ENCODE measurements at places on chromosomes 3 and 15.

DNA sequence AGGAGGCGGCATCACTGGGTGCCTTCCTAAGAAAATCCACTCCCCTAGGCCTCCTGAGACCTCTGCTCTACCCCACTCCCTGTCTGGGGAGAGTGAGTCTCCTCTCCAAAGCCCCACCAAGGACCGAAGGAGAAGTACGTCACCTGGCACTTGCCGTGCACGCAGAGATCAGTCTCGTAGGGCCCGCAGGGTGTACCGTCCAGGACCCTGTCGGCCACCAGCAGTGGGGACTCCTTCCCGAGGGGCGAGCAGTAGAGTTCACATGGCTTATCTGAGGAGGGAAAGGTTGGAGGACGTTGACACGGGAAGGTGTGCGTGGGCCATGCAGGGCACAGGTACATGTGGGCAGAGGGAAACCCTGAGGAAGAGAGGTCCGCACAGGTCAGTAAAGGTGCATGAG is 232.9 kb downstream of the ADAMTS17 start:
- DNase-seq: no peak

DNA sequence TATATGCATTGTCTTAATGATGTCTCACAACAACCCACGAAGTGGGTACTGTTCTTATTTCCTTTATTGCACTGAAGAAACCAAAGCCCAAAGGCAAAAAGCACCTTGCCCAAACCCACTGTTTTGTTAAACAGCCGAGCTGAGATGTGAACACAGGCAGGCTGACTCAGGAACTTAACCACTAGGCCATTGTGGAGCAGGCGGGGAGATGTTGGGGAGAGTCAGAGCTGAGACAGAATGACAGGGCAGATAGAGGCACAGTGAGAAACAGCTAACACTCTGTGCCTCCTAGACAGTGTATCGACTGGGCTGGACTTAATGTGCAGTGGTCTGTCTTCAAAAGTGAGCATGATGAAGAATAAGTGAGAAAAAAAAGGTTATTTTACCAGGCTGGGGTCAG is 56.5 kb downstream of the RPLP1 start:
- no peak for DNase-seq

DNA sequence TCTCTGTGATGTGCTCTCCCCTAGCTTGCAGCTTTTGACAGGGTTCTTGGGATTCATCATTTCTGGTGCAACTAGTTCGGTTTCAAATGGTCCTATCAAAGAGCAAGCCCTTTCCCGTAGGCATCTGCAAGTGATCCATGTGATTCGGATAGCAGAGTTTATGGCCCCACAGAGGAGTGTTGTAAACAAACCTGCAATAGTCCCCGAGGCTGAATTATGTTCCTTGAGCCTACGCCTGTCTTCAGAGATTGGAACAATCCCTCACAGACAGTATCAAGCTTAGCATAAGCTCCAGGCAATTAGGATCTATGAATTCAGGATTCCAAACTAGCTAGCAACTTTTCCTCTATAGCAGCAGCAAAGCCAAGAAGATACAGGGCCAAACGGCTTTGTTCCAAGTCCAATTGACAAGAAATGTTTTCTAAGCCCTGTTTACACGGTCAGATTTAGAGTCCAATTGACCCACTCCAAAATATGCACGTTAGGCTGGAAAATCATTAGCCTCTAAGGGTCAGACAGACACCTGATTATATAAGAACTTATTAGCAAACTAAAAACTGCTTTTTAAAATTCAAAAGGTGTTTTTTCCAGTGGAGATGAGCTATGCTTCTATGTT is 24.8 kb downstream of the LNP1 start:
- DNase-seq: no peak

GRCh38 chr3:193040836-193041672 is 123.4 kb upstream of the MB21D2 start:
- peak; percentile 8 for DNase-seq

DNA sequence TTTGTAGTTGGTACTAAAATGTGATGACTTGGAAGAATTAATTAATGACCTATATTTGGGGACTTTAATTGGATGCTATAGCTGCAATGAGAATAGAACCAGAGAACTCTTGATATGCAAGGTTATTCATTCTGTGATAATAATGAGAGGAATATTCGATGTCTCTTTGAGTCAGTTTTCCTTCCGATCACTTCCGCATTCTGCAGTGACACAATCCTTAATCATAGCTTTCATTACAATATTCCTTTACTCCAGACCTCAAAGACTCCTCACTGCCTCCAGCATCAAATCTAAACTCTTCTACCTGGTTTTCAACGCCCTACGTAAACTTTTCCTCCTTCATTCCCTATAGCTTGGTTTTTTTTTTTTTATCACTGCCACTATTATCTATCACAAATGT is 21.6 kb downstream of the B3GNT5 start:
- no peak for DNase-seq

- DNase-seq: no peak
These were observed 10.6 kb upstream of the CHD2 start for GRCh38 chr15:92889390-92890107.

DNA sequence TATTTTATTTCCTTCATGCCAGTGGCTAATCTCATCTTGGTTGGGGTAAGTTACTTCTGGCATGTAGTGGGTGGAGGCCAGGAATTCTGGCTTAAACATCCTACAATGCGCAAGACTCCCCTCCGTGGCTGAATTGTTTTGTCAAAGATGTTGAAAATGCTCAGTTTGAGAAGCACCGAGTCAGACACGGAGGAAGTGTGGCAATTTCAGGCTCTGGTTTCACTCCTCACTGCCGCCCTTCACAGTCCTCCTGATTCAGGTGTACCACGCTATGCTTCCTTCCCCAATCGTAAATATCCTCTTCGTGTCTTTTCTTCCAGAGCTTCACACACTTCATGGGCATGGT is 150.7 kb downstream of the OPA1 start:
- DNase-seq: no peak

DNA sequence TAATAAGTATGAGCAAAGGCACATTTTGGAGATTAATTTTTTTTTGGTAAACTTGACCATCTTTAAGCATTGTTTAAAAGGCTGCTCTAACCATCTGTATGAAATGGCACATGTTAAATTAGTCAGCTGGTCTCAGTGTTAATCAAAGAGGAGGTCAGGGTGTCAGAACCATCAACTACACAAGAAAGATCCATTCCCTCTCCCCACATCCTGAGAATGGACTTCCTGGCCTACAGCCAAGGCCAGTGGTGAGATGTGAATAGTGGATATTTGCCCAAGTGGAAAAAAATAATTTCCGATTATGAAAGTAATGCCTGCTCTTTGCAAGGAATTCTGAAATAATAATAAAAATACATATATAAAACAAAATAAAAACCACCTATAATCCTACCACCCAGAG is 641.7 kb downstream of the NR2F2 start:
- no peak for DNase-seq

GRCh38 chr3:106609666-106610301 is 741.0 kb upstream of the CBLB start:
- DNase-seq: peak; percentile 83

Measured in brain pericyte (primary cell).